Upper lobe of left lung (tissue), 6 donors: ENCODE measurements at places on chromosomes 1 and 21. TPM values are rescaled to one million over a fixed set of nuclear protein-coding genes. Genes with fewer than 3 reads are reported as not detected.

DNA sequence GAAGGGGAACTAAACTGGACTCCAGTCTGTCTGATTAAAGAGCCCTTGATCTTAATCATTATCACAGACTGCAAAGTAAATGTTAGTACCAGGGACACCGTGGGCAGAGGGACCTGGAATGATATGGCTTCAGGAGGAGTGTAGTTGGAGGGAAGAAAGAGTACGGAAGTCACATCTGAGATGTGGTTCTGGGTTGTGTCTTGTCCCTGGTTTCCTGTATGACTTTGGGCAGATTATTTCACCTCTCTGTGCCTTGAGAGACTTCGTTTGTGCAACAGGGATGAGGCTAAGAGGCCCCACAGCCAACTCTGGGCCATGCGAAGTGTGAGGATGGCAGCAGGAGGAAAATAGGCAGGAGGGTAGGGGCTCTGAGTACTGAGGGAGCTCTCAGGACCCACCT, 76.1 kb upstream of the SLC2A1 start:
- DNase-seq = no peak
- no peaks in the 10 kb centered on the region for H3K27me3 ChIP-seq
- H3K27ac ChIP-seq = no peak overlapping the region
- H3K4me3 ChIP-seq = no peak overlapping the region
- peaks cover 8% of the 10 kb centered on the region for H3K4me1 ChIP-seq

GRCh38 chr1:40861224-40862003, 749 bp downstream of the CITED4 start:
- H3K27me3 ChIP-seq = no peaks in the 10 kb centered on the region
- peak overlapping the region; percentile 49 for H3K4me3 ChIP-seq
- H3K27ac ChIP-seq = peak overlapping the region; percentile 80
- peaks cover 44% of the 10 kb centered on the region for H3K4me1 ChIP-seq
- no peaks in the 10 kb centered on the region for H3K36me3 ChIP-seq

The ESRRG gene
- total RNA-seq = 0.76 TPM

GRCh38 chr1:115426231-115426771, 88.3 kb upstream of the NGF start:
- H3K4me3 ChIP-seq = no peak overlapping the region
- no peaks in the 10 kb centered on the region for H3K36me3 ChIP-seq
- H3K27ac ChIP-seq = no peak overlapping the region
- no peak for DNase-seq
- H3K27me3 ChIP-seq = no peaks in the 10 kb centered on the region
